ENCODE measurements at places on chromosomes 2 and 18.
A peak's percentile ranks its signal among the peaks of the same experiment; 100 is the strongest.

DNA sequence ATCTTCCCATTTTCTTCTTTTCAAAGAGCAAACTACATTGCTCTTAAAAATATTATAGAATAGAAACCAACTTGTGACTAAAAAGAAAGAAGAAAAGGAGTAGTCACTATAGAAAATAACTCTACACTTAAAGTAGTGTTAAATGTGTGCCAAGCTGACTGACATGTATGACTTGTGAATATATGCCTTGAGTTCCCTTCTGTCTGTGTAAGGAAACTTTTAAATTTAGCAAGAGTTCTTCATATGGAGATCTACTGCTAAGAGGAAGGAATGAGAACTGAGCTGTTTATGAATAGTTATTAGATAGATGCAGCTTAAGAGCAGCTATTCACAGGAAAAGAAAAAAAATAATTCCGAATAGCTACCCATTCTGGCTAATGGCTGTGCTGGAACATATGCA, 1221.7 kb upstream of the ZEB2 start:
- no peak for DNase-seq

DNA sequence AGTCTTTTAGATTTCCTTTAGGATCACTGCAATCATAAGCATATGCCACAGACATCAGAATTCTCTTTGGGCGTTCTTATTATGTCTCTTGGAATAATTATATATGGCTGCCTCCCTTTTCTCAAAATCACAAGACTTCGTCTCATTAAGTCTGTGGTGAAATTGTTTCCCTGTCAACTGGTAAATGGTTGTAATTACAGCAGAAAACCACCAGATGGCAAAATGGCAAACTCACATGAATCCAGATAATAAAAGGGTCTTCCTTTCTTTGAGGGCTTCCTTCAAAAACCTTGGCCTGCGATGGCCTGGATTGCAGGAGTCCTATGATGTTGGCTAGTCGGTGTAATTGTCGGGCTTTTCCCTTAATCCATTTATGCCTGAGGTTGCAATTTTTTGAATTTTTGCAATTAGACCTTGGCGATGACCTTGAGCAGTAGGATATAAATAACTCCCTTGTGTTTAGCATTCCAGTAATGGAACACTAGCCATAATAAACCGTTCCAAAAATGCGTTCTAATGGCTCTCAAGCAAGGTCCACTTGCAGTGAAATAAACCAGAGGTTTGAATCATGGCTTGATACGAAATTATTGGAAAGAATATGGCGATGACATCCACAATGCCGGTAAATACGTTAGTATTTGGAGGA, 656.4 kb downstream of the MBD2 start:
- DNase-seq, result peak; percentile 32

- DNase-seq, result no peak
Observed at GRCh38 chr18:71598374-71598773, 945.8 kb downstream of the CBLN2 start.

GRCh38 chr2:17804358-17804757, 11.9 kb upstream of the MSGN1 start:
- DNase-seq, result no peak

- peak; percentile 38 for DNase-seq
Observed at GRCh38 chr2:229129738-229130371, 141.2 kb downstream of the PID1 start.

Data from astrocyte of the spinal cord (primary cell).